ENCODE measurements at places on chromosomes 12 and 14.
A peak's percentile ranks its signal among the peaks of the same experiment; 100 is the strongest.

GRCh38 chr14:73741876-73742519, 27.8 kb upstream of the PNMA1 start:
- H3K4me1 ChIP-seq: peaks cover 53% of the 10 kb centered on the region
- H3K27ac ChIP-seq: peak overlapping the region; percentile 97
- H3K4me3 ChIP-seq: no peak overlapping the region
- no peak for DNase-seq
- no peaks in the 10 kb centered on the region for H3K27me3 ChIP-seq

GRCh38 chr12:15861404-15861803, 20.8 kb upstream of the STRAP start:
- H3K4me1 ChIP-seq: no peaks in the 10 kb centered on the region
- H3K27ac ChIP-seq: no peak overlapping the region
- no peaks in the 10 kb centered on the region for H3K27me3 ChIP-seq

DNA sequence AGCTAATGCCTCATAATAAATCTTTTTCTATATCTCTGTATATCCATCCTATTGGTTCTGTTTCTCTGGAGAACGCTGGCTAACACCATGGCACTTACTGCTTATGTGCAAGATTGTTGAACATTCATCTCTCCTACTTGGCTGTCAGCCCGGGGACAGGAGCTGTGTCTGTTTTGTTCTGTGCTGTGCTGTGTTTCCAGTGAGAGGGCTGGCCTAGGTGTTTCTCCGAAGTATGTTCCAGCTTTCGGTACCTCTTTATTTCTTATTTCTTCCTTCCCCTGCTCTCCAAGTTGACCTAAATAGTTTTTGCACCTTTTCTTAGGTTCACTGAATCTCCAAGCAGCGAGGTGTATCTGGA, 18.8 kb upstream of the NR4A1 start:
- no peaks in the 10 kb centered on the region for H3K36me3 ChIP-seq
- H3K27ac ChIP-seq: peak overlapping the region; percentile 83
- H3K27me3 ChIP-seq: peaks cover 35% of the 10 kb centered on the region
- H3K4me1 ChIP-seq: peaks cover 3% of the 10 kb centered on the region
- peak overlapping the region; percentile 5 for H3K4me3 ChIP-seq

DNA sequence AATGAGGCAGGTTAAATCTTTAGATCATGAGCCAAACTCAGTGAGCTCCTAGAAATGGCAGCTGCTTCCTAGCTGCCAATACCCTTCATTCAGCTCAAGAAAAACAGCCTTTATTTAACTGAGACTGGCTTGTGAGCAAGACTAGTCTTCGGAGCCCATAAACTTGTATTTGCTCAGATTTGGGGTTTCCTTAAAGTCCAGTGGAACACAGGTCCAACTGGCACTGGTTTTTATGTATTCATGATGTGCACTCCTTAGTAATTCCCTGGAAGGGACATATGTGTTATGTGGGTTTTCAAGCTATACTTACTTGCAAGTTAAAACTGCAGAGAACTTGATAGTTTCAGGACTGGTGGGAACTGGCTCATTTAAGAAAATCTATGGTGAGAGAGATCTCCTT, 380.1 kb upstream of the TMEM132C start:
- no peaks in the 10 kb centered on the region for H3K27me3 ChIP-seq
- H3K4me3 ChIP-seq: no peak overlapping the region
- no peak for DNase-seq
- no peaks in the 10 kb centered on the region for H3K36me3 ChIP-seq
- H3K27ac ChIP-seq: no peak overlapping the region

DNA sequence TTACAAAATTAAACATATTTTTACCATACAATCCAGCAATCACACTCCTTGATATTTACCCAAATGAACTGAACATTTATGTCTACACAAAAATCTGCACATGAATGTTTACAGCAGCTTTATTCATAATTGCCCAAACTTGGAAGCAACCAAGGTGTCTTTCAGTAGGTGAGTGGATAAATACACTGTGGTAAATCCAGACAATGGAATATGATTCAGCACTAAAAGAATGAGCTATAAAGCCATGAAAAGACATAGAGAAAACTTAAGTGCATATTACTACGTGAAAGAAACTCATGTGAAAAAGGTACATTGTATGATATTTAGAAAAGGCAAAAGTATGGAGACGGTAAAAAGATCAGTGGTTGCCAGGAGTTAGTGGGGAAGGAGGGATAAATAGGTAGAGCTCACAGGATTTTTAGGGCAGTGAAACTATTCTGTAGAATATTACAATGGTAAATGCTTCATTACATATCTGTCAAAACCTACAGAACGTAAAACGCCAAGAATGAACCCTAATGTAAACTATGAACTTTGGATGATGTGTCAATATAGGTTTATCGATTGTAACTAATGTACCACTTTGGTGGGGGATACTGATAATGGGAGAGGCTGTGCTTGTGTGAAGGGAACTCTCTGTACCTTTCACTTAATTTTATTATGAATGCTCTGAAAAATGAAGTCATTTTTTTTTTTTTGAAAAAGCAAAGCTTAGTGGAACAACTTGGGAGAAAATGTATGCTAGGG, 295.7 kb downstream of the CEP128 start:
- no peaks in the 10 kb centered on the region for H3K36me3 ChIP-seq
- H3K27ac ChIP-seq: no peak overlapping the region
- no peak for DNase-seq
- no peak overlapping the region for H3K4me3 ChIP-seq
- H3K4me1 ChIP-seq: no peaks in the 10 kb centered on the region
- no peaks in the 10 kb centered on the region for H3K27me3 ChIP-seq

GRCh38 chr12:47527816-47528215, 178.0 kb downstream of the RPAP3 start:
- DNase-seq: no peak
- H3K4me3 ChIP-seq: no peak overlapping the region
- no peaks in the 10 kb centered on the region for H3K4me1 ChIP-seq

DNA sequence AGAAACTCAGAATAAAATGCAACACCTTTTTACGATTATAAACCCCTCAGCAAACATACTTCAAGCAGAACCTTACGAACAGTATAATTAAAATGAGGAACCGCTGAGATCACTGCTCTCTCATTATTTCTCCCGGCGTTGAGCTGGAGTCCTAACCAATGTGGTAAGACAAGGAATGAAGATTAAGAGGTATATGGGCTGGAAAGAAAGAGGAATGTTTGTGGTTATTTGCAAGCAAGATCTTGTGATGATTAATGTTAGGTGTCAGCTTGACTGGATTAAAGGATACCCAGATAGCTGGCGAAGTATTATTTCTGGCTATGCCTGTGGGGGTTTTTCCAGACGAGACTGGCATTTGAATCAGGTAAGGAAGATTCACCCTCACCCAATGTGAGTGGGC, 10.3 kb upstream of the ZNF84 start:
- no peak overlapping the region for H3K27ac ChIP-seq
- H3K27me3 ChIP-seq: no peaks in the 10 kb centered on the region
- H3K36me3 ChIP-seq: no peaks in the 10 kb centered on the region
- no peak overlapping the region for H3K4me3 ChIP-seq

GRCh38 chr14:96279564-96279963, 23.6 kb downstream of the BDKRB1 start:
- peaks cover 8% of the 10 kb centered on the region for H3K4me1 ChIP-seq
- no peak overlapping the region for H3K4me3 ChIP-seq
- no peak overlapping the region for H3K27ac ChIP-seq
- DNase-seq: no peak
- no peaks in the 10 kb centered on the region for H3K27me3 ChIP-seq

GRCh38 chr12:125092872-125093680, 27.8 kb downstream of the AACS start:
- no peaks in the 10 kb centered on the region for H3K4me1 ChIP-seq
- DNase-seq: peak; percentile 69
- no peaks in the 10 kb centered on the region for H3K27me3 ChIP-seq
- H3K27ac ChIP-seq: no peak overlapping the region

- no peak for DNase-seq
- H3K4me1 ChIP-seq: no peaks in the 10 kb centered on the region
- no peak overlapping the region for H3K27ac ChIP-seq
- H3K4me3 ChIP-seq: no peak overlapping the region
Observed at GRCh38 chr12:80143537-80143936, 44.2 kb downstream of the OTOGL start.

- DNase-seq: no peak
- no peaks in the 10 kb centered on the region for H3K27me3 ChIP-seq
- H3K4me1 ChIP-seq: peaks cover 29% of the 10 kb centered on the region
Observed at GRCh38 chr12:51976376-51977160, 25.1 kb downstream of the ACVR1B start.

GRCh38 chr12:18207266-18207665, 54.1 kb upstream of the PIK3C2G start:
- H3K4me3 ChIP-seq: no peak overlapping the region
- H3K27ac ChIP-seq: no peak overlapping the region
- no peaks in the 10 kb centered on the region for H3K36me3 ChIP-seq
- no peak for DNase-seq
- H3K4me1 ChIP-seq: no peaks in the 10 kb centered on the region

- no peaks in the 10 kb centered on the region for H3K27me3 ChIP-seq
- peaks cover 3% of the 10 kb centered on the region for H3K4me1 ChIP-seq
- no peak overlapping the region for H3K27ac ChIP-seq
- H3K4me3 ChIP-seq: no peak overlapping the region
Observed at GRCh38 chr12:70007687-70008086, 182.7 kb downstream of the MYRFL start.

DNA sequence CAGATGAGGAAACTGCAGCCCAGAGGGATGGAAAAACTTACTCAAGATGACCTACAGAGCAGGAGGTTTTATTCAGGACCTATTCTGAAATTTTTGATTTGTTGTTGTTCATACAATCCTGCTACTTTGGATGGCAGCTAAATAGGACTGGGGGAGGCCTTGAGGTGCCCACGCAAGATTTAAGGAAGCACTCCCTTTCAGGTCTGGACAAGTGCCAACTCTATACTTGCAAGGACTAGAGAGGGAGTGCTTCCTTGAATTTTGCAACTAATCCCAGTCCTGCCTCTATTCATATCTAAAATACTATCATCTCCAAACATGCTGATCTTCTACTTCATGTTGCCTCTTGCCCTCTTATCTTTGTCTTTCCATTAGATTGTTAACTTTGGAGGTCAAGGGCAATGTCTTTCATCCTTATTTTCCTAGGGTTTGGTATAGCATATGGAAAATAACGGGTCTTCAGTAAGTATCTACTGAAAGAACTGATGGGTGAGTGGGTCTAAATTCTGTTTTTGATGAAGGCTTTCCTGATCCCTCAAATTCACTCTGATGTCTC, 28.6 kb upstream of the PPM1H start:
- no peak overlapping the region for H3K4me3 ChIP-seq
- no peaks in the 10 kb centered on the region for H3K4me1 ChIP-seq
- DNase-seq: no peak

DNA sequence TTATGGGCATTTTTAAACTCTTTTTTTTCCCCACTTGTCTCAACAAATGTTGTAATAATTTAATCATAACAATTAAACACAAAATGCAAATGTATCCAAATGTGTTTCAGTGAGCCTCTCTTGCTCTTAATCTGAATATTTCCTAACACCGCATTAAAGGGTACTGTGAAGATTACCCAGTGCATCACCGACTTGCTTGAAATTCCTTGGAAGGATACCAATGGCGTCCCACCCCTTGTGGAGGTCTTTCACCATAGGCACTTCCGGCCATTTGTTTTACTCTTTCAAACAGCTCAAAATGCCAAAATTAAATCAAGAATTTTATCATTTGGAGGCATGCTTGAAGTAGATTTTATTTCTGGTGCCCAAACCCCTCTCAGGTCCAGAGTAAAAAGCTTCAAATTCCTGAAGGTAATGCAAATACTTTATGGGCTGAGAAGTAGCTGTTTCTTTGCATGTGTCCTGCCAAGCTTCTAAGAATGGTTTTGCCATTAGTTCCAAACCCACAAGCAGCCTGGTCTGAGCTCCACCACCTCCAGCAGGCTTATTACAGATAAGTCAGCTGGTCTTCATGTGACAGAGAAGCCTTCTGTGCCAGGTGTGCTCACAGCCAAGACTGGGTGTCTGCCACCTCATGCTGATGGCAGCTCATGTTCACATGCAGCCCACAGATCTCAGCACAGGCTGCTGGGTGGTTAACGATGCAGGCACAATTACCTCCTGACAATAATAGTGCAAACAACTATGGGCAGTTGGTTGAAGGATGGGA, 16.4 kb upstream of the NUDT4 start:
- H3K4me3 ChIP-seq: no peak overlapping the region
- DNase-seq: no peak
- no peaks in the 10 kb centered on the region for H3K4me1 ChIP-seq
- no peaks in the 10 kb centered on the region for H3K27me3 ChIP-seq

GRCh38 chr14:101723061-101723595, 38.4 kb upstream of the PPP2R5C start:
- DNase-seq: no peak
- H3K27me3 ChIP-seq: no peaks in the 10 kb centered on the region
- no peaks in the 10 kb centered on the region for H3K36me3 ChIP-seq
- H3K4me1 ChIP-seq: no peaks in the 10 kb centered on the region

GRCh38 chr12:14243941-14244340, 121.5 kb upstream of the ATF7IP start:
- H3K4me1 ChIP-seq: no peaks in the 10 kb centered on the region
- H3K27me3 ChIP-seq: no peaks in the 10 kb centered on the region
- DNase-seq: no peak
- no peak overlapping the region for H3K27ac ChIP-seq

DNA sequence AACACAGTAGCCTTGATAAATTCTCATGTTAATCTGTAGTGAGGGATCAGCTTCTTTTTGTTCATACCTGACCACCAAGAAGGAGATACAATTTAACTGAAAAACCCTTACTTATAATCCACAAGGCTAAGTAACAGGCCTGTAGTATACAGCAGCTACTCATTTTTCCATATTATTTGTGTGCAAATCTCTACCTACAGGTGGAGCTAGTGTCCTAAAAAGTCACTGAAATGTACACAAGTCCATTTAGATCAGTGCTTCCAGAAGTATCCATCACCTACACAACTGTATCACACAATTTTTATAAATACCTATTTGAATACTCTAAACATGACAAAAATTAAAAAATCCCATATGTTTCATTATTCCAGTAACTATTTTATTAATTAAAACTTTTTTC, 173.2 kb downstream of the SLC35F4 start:
- no peaks in the 10 kb centered on the region for H3K36me3 ChIP-seq
- peak; percentile 33 for DNase-seq
- H3K4me1 ChIP-seq: no peaks in the 10 kb centered on the region
- no peaks in the 10 kb centered on the region for H3K27me3 ChIP-seq

GRCh38 chr12:26823390-26823789, 9.6 kb downstream of the ITPR2 start:
- no peak overlapping the region for H3K4me3 ChIP-seq
- no peaks in the 10 kb centered on the region for H3K4me1 ChIP-seq
- no peaks in the 10 kb centered on the region for H3K27me3 ChIP-seq
- no peak for DNase-seq
- no peak overlapping the region for H3K27ac ChIP-seq
- H3K36me3 ChIP-seq: no peaks in the 10 kb centered on the region

GRCh38 chr12:132140918-132141841, 2.9 kb downstream of the DDX51 start:
- H3K4me1 ChIP-seq: no peaks in the 10 kb centered on the region
- no peak for DNase-seq
- H3K27me3 ChIP-seq: no peaks in the 10 kb centered on the region
- H3K36me3 ChIP-seq: peaks cover 51% of the 10 kb centered on the region
- H3K4me3 ChIP-seq: no peak overlapping the region

GRCh38 chr14:62030387-62030786, 268.2 kb downstream of the SNAPC1 start:
- no peaks in the 10 kb centered on the region for H3K4me1 ChIP-seq
- no peaks in the 10 kb centered on the region for H3K27me3 ChIP-seq
- H3K36me3 ChIP-seq: no peaks in the 10 kb centered on the region
- no peak for DNase-seq
- no peak overlapping the region for H3K4me3 ChIP-seq
- H3K27ac ChIP-seq: no peak overlapping the region

GRCh38 chr14:98198385-98198784, 1073.6 kb downstream of the BCL11B start:
- peak; percentile 59 for DNase-seq
- no peak overlapping the region for H3K27ac ChIP-seq
- no peaks in the 10 kb centered on the region for H3K36me3 ChIP-seq
- no peak overlapping the region for H3K4me3 ChIP-seq

Measured in small intestine (tissue), 16 donors.